ENCODE measurements at places on chromosomes 4 and X.

- DNase-seq = peak; percentile 5
These were observed 394.4 kb upstream of the ADGRL3 start for GRCh38 chr4:60805500-60806313.

DNA sequence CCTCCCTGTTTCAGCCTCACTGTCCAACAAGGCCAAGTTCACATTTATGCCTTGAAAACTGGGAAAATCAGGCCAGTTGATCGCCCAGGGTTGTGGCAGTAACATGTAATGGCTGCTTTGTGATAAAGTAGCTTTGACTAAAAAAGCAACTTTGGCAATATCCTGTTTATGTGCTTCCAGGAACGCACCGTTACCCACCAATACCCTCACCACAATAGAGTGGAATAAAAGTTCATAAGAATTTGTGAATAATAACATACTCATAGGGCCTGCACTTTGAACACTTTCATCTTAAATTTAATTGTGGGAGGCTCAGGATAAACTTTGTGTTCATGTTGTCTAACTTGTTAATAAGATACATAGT is 80.7 kb upstream of the MAML3 start:
- no peak for DNase-seq

- DNase-seq = no peak
These were observed 44.5 kb downstream of the TRIM2 start for GRCh38 chr4:153248641-153249198.

- no peak for DNase-seq
These were observed 32.3 kb downstream of the AFF1 start for GRCh38 chr4:86967073-86967472.

DNA sequence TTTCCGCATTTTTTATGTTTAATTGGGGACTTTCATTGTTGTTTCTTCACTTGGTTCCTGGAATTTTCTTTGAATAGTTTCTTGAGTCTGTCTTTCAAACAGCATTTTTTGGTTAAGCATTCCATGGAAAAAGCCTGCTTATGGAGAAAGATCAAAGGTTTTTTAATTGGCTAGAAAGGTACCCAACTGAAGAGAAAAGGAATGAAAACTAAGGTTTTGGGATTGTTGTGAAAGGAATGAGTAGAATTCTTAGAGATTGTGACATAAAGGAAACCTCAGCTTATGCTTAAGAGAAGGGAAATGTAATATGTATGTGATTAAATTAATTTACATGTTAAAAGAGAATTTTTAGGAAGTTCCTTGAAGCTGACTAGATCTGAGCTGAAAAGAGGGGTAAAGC is 82.8 kb downstream of the CCKAR start:
- no peak for DNase-seq

DNA sequence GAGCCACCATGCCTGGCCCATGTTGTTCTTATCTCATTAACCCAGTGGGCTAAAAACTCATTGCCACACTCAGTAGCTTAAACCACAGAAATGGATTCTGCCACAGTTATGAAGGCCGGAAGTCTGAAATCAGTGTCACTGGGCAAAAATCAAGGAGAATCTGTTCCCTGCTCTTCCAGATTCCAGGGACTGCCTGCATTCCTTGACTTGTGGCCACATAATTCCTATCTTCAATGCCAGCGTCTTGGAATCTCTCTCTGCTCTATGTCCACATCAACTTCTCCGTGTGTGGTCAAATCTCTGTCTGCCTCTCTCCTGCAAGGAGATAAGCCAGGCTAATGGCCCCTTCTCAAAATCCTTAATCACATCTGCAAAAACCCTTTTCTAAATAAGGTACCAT is 4.1 kb upstream of the WFS1 start:
- DNase-seq = no peak
